ENCODE measurements at places on chromosomes 3 and 15. TPM values are rescaled to one million over a fixed set of nuclear protein-coding genes. Genes with fewer than 3 reads are reported as not detected.

XCR1 gene
- not detected for total RNA-seq

WDR93 gene
- total RNA-seq = not detected

ZFAND6 gene
- total RNA-seq = 50.3 TPM

GNAT1 gene
- 0.78 TPM for total RNA-seq

CYP1A2 gene
- not detected for total RNA-seq

SNTN gene
- total RNA-seq = not detected

DNASE1L3 gene
- total RNA-seq = 0.99 TPM

SKOR1 gene
- 0.15 TPM for total RNA-seq

TMF1 gene
- total RNA-seq = 32.3 TPM

GOLGA8J gene
- total RNA-seq = not detected

IGSF10 gene
- not detected for total RNA-seq

CNTN3 gene
- not detected for total RNA-seq

AGBL1 gene
- total RNA-seq = not detected
